ENCODE measurements at places on chromosomes 4 and X.

GRCh38 chr4:34534916-34535315, 1709.4 kb downstream of the ARAP2 start:
- DNase-seq = peak; percentile 1

- DNase-seq = no peak
These were observed 320.9 kb downstream of the EVC2 start for GRCh38 chr4:5387457-5387856.

- DNase-seq = peak; percentile 34
These were observed 6.4 kb upstream of the ZNF674 start for GRCh38 chrX:46551494-46552128.

GRCh38 chr4:129526812-129527211, 430.9 kb downstream of the C4orf33 start:
- peak; percentile 42 for DNase-seq

Measured in epithelial cell of esophagus (primary cell).